ENCODE measurements at places on chromosomes 7 and 10. TPM values are rescaled to one million over a fixed set of nuclear protein-coding genes. Genes with fewer than 3 reads are reported as not detected.

DNA sequence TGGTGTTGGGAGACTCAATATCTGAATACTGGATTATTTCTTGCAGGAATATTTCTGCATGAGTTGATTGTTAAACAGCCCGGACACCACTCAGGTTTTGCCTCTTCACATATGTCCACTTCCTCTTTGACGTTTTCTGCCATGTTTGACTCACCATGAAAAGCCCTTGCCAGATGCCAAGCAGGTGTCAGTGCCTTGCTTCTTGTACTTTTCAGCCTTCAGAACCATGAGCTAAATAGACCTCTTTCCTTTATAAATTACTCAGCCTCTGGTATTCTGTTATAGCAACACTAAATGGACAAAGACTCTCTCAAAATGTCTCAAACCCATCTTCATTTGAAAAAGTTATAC, 24.7 kb upstream of the MACC1 start:
- DNase-seq: no peak

DNA sequence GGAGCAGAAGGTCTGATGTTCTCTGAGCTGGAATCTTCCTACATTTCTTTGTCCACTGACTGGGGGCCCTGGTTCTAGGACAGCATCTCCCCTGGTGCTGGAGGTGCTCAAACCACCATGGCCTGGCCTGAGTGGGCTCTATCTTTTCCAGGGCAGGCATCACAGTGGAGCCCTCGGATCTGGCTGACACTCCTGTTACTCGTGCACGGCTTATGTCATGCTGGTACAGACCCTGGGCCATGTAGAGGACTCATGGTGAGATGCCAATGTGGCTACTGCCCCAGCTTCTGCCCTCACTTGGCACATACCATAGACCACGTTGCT, 96.0 kb downstream of the HIPK2 start:
- DNase-seq: no peak

DNA sequence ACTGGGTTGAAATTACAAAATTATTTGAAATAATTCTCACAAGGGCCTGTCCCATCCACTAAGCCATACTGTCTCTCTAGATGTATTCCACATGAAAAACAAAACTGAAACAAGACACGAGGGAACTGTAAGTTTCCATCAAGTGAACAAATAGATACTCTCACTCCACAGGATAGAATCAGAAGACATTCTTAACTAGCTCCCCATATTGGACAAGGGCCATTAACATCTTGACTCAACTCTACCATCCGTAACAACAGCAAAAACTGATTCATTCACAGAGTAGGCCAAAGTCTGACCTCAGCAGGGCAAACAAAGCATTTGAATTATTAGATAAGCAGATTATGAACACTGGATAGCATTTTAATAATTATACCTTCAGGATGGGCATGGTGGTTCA, 29.1 kb downstream of the UBE2H start:
- DNase-seq: peak; percentile 71

Gene CABCOCO1
- 0.07 TPM for total RNA-seq

Gene STRIP2
- 3.5 TPM for total RNA-seq

- DNase-seq: no peak
These were observed 144.0 kb downstream of the RPS24 start for GRCh38 chr10:78177491-78178185.

DNA sequence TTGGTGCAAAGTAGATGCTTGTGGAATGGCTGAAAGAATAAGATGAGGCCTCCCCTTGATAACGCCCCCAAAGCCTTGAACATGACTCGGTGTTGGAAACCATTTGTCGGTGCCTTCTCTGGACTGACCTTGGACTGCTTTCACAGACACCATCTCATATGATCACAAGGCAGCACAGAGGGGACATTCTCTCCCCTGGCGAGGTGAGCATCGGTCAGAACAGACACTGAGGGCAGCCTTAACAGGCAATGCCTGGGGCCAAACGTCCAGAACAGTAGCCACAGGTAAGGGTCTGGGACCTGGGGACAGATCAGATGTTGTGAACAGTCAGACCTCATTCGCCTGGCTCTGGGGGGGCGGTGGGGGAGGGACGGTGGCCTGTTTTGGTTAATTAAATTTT, 2.8 kb upstream of the TRRAP start:
- DNase-seq: no peak

GRCh38 chr10:18400201-18400905, 251.0 kb downstream of the NSUN6 start:
- no peak for DNase-seq

Gene COL13A1
- total RNA-seq: 1.7 TPM

Gene BHLHA15
- total RNA-seq: 8.1 TPM

GRCh38 chr10:26254616-26255015, 38.0 kb downstream of the GAD2 start:
- no peak for DNase-seq

- DNase-seq: no peak
These were observed 415.4 kb downstream of the DNAJB9 start for GRCh38 chr7:108985037-108985436.
